ENCODE measurements at places on chromosomes 12 and 14. TPM values are rescaled to one million over a fixed set of nuclear protein-coding genes. Genes with fewer than 3 reads are reported as not detected.

DNA sequence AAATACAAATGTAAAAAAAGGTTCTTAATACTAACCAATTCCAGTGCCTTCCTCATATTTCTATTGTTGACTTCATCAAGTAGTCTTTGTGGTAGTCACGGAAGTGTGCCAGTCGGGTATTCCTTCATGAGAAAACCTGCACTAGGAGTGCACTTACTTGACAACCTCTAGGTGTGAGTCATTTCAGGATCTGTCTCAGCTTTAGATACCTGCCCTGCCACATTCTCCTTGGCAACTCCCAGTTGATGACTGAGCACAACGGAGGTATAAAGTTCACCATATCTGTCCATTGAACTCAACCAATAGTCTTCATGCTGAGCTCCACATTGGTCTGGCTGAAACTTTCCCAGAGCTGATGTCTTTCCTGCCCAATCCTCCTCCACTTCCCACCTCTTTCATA is 215.7 kb downstream of the SYT10 start:
- DNase-seq = no peak

GRCh38 chr14:66216763-66217162 is 269.4 kb upstream of the CCDC196 start:
- no peak for DNase-seq

- DNase-seq = no peak
Observed at GRCh38 chr12:40794087-40794486, 101.8 kb downstream of the CNTN1 start.

The DPF3 gene
- 0.83 TPM for total RNA-seq

- no peak for DNase-seq
Observed at GRCh38 chr14:49947506-49947905, 54.6 kb downstream of the ARF6 start.

The NKX2-8 gene
- total RNA-seq = not detected

GRCh38 chr12:52313926-52314325 is 7.3 kb downstream of the KRT83 start:
- DNase-seq = no peak

- no peak for DNase-seq
Observed at GRCh38 chr14:57171903-57172302, 96.8 kb downstream of the EXOC5 start.

DNA sequence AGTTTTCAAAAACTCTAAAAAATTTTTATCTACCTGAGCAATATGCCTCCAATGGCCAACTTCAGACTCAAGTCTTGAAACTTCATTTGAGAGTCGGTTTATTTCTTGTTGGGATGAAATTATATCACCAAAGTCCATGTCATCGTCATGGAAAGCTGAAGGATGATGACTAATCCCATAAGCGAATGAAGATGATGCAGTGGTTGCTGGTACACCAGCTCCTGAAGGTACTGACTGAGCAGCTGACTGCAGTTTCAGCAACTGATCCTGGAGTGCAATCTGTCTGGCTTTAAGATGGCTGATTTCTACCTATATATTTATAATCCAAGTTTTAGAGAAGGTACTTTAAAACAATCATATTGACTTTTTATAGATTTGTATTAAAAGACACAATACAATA is 18.3 kb downstream of the TRIP11 start:
- DNase-seq = no peak

- peak; percentile 14 for DNase-seq
Observed at GRCh38 chr12:69130064-69130463, 109.3 kb upstream of the CPSF6 start.

DNA sequence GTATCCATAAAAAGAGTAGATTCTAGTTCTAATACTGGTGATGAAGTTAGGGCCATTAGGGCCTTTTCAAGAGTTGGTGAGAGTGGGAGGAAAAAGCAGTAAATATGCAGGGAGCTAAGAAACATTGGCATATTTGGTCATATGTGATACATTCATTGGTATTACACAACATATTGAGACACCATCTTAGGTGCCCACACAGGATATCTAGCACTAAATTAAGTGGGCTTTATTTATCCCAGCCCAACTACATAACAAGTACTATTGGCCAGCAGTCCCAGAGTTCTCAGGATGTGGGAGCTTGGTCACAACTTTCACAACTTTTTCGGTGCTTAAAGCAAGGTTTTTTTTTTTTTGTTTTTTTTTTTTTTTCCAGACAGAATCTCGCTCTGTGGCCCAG is 2.0 kb upstream of the ING4 start:
- no peak for DNase-seq

GRCh38 chr14:76267322-76268046 is 108.5 kb upstream of the ESRRB start:
- no peak for DNase-seq

The CRACR2A gene
- total RNA-seq = 2.8 TPM

The TMCC3 gene
- 17.0 TPM for total RNA-seq

- DNase-seq = no peak
Observed at GRCh38 chr14:90514015-90514398, 117.2 kb downstream of the CALM1 start.

- no peak for DNase-seq
Observed at GRCh38 chr14:57998766-57999165, 132.9 kb upstream of the SLC35F4 start.

DNA sequence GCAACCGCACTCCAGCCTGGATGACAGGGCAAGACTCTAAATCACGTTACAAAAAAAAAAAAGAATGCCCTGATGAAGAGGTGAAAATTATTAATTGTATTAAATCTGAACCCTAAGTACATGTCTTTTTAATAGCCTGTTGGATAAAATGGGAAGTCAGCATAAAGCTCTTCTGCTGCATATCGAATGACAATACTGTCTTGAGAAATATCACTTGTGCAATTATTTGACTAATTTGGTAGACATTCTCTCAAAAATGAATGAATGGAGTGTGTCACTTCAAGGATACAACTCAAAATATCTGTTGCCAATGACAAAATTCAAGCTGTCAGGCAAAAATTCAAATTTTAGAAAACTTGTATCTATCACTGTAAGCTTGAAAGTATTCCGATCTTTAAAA is 38.9 kb downstream of the DNAI7 start:
- DNase-seq = no peak

- no peak for DNase-seq
Observed at GRCh38 chr12:121678716-121679300, 9.4 kb upstream of the MORN3 start.

DNA sequence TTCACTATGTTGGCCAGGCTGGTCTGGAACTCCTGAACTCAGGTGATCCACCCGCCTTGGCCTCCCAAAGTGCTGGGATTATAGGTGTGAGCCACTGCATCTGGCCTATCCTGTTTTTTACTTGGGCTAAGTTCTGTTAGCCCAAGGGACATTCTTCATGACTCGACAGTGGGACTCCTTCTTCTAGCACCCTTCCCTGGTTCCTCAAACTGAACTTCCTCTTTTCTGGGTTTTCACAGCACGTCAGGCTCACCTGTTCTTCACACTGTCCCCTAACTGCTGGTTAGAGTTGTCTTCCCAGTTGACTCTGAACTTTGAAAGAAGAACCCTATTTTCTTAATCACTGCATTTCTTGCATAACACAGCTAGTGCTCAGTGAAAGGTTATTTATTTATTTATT is 22.5 kb downstream of the CABP1 start:
- DNase-seq = no peak

The RAPGEF3 gene
- total RNA-seq = 21.4 TPM

DNA sequence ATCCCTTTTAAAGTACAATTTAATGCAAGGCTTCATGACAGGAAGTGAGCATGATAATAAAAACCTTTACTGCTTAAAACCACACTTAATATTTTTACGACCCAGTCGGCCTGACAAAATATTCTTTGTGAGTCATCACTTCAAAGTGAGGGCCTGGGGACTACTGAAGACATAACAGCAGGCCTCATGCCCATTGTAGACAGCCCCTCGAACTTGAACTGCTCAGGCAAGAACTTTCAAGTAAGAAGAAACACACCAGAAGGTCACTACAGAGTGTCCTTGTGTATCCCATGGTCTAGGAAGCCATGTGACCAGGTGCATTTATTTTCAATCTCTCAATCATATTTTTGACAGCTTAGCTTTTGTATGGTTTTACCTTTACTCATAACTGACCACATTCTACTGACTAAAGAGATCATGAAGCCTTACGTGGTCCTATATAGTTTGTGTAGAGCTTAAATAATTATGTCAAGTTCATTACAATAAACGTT is 61.4 kb upstream of the MANSC4 start:
- DNase-seq = no peak

The MYH6 gene
- not detected for total RNA-seq

DNA sequence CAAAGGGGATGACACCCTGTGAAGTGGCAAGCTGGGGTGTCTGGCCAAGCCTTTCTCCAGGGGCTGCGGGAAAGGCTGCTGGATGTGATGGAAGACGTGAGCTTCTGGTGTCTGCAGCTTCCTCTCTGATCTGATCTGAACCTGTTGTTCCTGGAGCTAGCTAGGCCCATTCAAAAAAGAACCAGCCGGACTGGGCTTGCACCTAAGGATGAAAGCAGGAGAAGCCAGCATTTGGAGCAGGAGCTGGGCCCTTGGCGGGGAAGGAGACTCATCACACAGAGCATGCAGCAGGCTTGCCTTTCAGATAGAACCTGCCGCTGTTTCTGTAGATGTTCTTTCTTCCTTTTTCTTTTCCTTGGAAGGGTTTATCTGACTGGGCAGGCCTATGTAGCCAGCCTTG is 9.5 kb downstream of the RPH3A start:
- no peak for DNase-seq

The FGF6 gene
- total RNA-seq = not detected

- DNase-seq = no peak
Observed at GRCh38 chr14:66017927-66018326, 468.2 kb upstream of the CCDC196 start.

- no peak for DNase-seq
Observed at GRCh38 chr12:64261813-64262212, 39.7 kb upstream of the KICS2 start.

GRCh38 chr14:65141523-65141922 is 39.2 kb upstream of the MAX start:
- DNase-seq = no peak

The VWF gene
- 163 TPM for total RNA-seq

The MMP14 gene
- 83.9 TPM for total RNA-seq

- no peak for DNase-seq
Observed at GRCh38 chr12:108150436-108150835, 21.3 kb downstream of the WSCD2 start.

GRCh38 chr12:62599854-62600437 is 133.3 kb downstream of the MON2 start:
- DNase-seq = no peak

DNA sequence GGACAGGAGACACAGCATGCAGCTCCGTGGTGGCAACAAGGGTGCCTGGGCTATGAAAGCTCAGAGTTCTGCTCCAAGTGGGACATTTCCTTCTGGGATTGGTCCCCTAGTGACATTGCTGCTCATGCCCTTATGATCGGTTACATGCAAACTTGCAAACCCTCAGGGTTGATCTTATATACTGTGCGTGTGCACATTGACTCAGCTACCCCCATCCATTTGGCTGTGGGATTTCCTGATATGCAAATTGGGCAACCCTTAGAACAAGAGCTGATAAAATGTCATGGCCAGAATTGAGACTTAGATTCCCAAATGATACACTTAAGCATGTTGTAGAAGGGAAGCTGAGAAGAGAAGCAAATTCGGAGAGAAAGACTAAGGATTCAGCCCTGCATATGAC is 72.8 kb upstream of the BDKRB2 start:
- DNase-seq = peak; percentile 60

The AKAP5 gene
- 0.83 TPM for total RNA-seq

- DNase-seq = no peak
Observed at GRCh38 chr12:15664491-15664890, 124.7 kb downstream of the EPS8 start.

DNA sequence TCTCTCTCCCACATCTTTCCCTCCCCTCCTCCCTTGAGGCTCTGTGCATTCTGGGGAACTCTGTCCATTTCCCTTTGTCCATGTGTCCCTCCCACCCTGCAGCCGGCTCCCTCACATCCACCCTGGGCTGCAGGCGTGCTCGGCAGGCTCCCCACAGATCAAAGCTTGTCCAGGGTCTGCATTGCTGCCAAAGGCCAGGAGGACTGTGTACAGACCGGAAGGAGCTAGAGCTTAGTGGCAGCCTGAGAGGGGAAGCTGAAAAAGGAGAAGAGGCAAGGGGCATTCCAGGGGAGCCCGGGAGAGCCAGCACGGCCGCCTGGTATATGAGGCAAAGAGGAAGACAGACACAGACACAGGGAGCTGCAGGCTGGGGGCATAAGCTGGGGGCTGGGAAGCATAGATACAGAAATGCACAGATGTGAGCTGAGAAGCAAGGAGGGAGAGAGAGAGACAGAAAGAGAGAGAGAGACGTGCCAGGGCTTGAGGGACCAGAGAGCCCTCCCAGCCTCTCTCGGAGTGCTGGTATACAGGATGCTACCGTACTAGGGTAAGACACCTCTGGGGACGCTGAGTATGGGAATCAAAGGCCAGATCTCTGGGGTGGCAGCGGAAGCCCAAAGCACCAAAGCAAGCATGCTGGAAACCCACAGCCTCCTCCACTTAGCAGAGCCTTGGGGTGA is 3.3 kb downstream of the CD4 start:
- no peak for DNase-seq

The BMP4 gene
- 29.9 TPM for total RNA-seq

DNA sequence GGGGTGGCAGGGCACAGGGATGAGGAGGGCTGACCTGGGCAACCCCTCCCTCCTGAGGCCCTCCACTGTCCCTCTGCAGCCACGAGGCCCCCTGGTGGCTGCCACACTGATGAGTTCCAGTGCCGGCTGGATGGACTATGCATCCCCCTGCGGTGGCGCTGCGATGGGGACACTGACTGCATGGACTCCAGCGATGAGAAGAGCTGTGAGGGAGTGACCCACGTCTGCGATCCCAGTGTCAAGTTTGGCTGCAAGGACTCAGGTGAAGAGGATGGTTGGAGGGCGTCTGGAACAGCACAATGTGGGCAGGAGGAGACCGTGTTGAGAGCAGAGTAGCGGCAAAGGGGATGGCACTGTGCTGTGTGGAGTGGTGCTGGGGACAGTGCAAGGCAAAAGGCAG is 25.7 kb upstream of the LRP1-AS start:
- DNase-seq = no peak

Data from esophagus muscularis mucosa (tissue), 4 donors.